Thymus (tissue), 14 donors: ENCODE measurements at places on chromosomes 16 and 17. TPM values are rescaled to one million over a fixed set of nuclear protein-coding genes. Genes with fewer than 3 reads are reported as not detected.
A peak's percentile ranks its signal among the peaks of the same experiment; 100 is the strongest.

GRCh38 chr17:6843241-6843880 is 11.8 kb upstream of the TEKT1 start:
- H3K27ac ChIP-seq: no peak overlapping the region
- H3K4me3 ChIP-seq: no peak overlapping the region
- H3K27me3 ChIP-seq: peaks cover 25% of the 10 kb centered on the region

UTS2R gene
- 0.07 TPM for polyA plus RNA-seq

DNA sequence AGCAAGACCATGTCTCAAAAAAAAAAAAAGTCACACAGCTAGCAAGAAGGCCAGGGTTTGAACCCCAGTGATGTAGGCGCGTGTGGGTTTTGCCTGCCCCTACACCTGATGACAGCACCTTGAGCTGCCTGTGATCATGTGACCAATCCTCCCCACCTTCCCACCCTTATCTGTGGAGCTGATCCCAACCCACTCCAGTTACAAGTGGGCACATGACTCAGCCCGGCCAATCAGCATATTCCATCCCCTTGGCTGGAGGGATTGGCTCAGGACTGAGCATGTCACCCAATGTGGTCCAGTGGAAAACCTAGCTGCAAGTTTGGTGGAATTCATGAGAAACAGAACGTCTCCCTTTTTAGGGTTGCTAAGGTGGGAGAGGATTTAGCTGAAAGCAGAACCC is 6.6 kb downstream of the TMEM114 start:
- no peak overlapping the region for H3K4me3 ChIP-seq
- no peaks in the 10 kb centered on the region for H3K36me3 ChIP-seq
- peaks cover 18% of the 10 kb centered on the region for H3K27me3 ChIP-seq
- no peak for DNase-seq
- H3K4me1 ChIP-seq: no peaks in the 10 kb centered on the region

- H3K27me3 ChIP-seq: peaks cover 7% of the 10 kb centered on the region
- DNase-seq: no peak
- peaks cover 24% of the 10 kb centered on the region for H3K36me3 ChIP-seq
- H3K4me3 ChIP-seq: peak overlapping the region; percentile 94
These were observed 2.0 kb downstream of the PPP1R9B start for GRCh38 chr17:50148226-50149090.

- peaks cover 9% of the 10 kb centered on the region for H3K36me3 ChIP-seq
- H3K27me3 ChIP-seq: peaks cover 11% of the 10 kb centered on the region
- no peak overlapping the region for H3K27ac ChIP-seq
- DNase-seq: no peak
These were observed 3.8 kb downstream of the TRIM47 start for GRCh38 chr17:75874323-75875181.

CYBC1 gene
- 103 TPM for polyA plus RNA-seq

GRCh38 chr16:85157372-85157771 is 45.1 kb upstream of the CIBAR2 start:
- H3K27me3 ChIP-seq: no peaks in the 10 kb centered on the region
- H3K27ac ChIP-seq: no peak overlapping the region
- no peaks in the 10 kb centered on the region for H3K36me3 ChIP-seq
- no peak for DNase-seq
- peak overlapping the region; percentile 48 for H3K4me3 ChIP-seq
- peaks cover 27% of the 10 kb centered on the region for H3K4me1 ChIP-seq

HBA1 gene
- 9.9 TPM for polyA plus RNA-seq

- H3K27me3 ChIP-seq: no peaks in the 10 kb centered on the region
- H3K4me1 ChIP-seq: peaks cover 3% of the 10 kb centered on the region
- no peak for DNase-seq
- H3K4me3 ChIP-seq: no peak overlapping the region
- no peak overlapping the region for H3K27ac ChIP-seq
- peaks cover 5% of the 10 kb centered on the region for H3K36me3 ChIP-seq
These were observed 64.8 kb downstream of the KANSL1 start for GRCh38 chr17:46128453-46128852.

NUDT16L1 gene
- 37.1 TPM for polyA plus RNA-seq

DNA sequence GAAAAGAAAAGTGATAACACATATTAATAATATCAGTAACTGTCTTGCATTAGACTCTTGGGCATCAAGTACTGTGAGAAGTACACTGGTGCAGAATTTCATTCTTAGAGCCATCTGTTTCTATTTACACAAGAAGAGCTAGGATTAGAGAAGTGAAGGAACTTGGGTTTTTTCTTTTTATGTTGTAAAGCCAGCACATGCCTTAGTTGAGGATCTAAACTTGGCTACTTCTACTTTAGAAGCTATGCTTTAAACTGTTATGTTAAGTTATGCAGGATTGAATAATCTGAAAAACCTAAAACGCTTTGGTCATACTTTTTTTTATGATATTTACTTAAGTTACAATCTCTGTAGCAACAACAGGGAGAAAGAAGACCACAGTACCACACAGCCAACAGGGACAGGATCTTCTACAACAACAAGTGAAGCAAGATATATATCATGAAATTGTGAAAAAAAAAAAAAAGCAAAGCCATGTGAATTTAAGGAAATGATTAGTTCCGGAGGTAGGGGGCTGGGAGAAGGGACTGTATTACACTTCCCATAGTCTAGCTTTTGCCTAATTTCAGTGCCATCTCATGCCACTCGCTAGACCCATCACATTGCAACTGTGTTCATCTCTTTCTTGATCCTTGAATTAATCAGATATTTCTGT is 305.1 kb upstream of the GOT2 start:
- DNase-seq: no peak
- no peaks in the 10 kb centered on the region for H3K36me3 ChIP-seq
- H3K4me1 ChIP-seq: no peaks in the 10 kb centered on the region
- H3K27ac ChIP-seq: no peak overlapping the region
- no peak overlapping the region for H3K4me3 ChIP-seq

DNA sequence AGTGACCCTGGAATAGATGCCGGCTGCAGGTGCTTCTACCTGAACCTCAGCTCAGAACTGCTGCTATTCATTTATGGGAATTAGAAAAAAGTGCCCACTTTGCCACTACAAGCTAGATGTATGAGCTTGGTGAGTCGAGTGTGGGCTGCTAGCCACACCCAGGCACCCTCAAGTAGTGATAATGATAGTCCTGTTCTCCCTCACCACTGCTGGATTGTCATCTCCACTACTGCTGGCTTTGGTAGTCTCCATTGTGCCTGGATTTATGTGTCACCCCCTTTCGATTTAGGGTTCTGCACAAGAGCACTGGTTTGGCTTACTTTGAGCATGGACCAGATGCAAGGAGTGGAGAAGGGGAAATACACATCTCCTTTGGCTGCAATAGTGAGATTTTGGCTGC is 73.0 kb upstream of the N4BP1 start:
- no peaks in the 10 kb centered on the region for H3K27me3 ChIP-seq
- DNase-seq: no peak
- no peaks in the 10 kb centered on the region for H3K36me3 ChIP-seq
- H3K4me1 ChIP-seq: no peaks in the 10 kb centered on the region

CALB2 gene
- 0.78 TPM for polyA plus RNA-seq

- no peaks in the 10 kb centered on the region for H3K4me1 ChIP-seq
- H3K27ac ChIP-seq: no peak overlapping the region
- no peak overlapping the region for H3K4me3 ChIP-seq
- DNase-seq: no peak
- H3K36me3 ChIP-seq: no peaks in the 10 kb centered on the region
These were observed 56.7 kb upstream of the ERCC4 start for GRCh38 chr16:13863075-13863765.

MED13 gene
- polyA plus RNA-seq: 12.0 TPM

CEMP1 gene
- polyA plus RNA-seq: 1.2 TPM

EVPLL gene
- polyA plus RNA-seq: 0.25 TPM

GRCh38 chr17:17886726-17887125 is 49.9 kb upstream of the SREBF1 start:
- H3K4me1 ChIP-seq: peaks cover 24% of the 10 kb centered on the region
- H3K36me3 ChIP-seq: peaks cover 11% of the 10 kb centered on the region
- no peak overlapping the region for H3K4me3 ChIP-seq
- no peak overlapping the region for H3K27ac ChIP-seq
- no peak for DNase-seq

KCNJ2 gene
- polyA plus RNA-seq: 3.1 TPM

- H3K27me3 ChIP-seq: no peaks in the 10 kb centered on the region
- H3K4me1 ChIP-seq: peaks cover 35% of the 10 kb centered on the region
- H3K36me3 ChIP-seq: no peaks in the 10 kb centered on the region
- peak overlapping the region; percentile 12 for H3K4me3 ChIP-seq
These were observed 4.7 kb upstream of the CDT1 start for GRCh38 chr16:88798772-88799455.

DNA sequence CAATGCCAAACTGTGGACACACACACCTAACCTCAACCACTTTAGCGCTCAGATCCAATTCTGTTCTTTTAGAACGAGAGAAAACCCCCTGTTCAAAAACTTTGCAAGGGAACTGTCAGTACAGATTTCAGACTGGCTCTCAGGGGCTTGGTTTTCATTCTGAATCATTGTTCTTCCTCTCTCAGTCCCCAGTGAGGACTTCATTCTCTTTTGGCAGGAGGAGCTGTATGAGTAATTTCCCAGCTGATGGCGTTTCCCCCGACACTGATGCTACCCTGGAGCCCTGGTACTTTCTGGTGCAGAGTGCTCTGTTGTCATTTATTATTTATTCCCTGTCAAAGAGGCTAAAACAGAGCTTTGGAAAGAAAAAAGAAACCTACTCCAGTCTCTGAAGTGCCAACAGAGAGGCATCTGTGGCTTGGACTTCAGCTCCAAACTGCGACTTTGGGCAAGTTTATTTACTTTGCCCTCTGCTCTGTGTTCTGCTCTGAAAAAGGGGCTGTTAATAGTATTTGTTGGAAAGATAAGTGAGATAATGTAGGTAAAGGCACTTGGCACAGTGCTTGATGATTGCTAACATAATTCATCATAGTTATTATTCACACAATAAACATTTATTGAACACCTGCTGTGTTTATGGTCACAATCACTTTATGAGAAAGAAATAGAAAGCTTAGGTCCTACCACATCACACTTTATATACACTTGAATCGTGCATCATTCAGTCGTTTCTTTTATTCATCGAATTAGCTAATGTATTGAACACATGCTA is 28.3 kb downstream of the ETV4 start:
- DNase-seq: no peak
- no peak overlapping the region for H3K27ac ChIP-seq
- no peaks in the 10 kb centered on the region for H3K4me1 ChIP-seq
- H3K4me3 ChIP-seq: no peak overlapping the region
- H3K27me3 ChIP-seq: no peaks in the 10 kb centered on the region

SCNN1B gene
- 4.8 TPM for polyA plus RNA-seq

DNA sequence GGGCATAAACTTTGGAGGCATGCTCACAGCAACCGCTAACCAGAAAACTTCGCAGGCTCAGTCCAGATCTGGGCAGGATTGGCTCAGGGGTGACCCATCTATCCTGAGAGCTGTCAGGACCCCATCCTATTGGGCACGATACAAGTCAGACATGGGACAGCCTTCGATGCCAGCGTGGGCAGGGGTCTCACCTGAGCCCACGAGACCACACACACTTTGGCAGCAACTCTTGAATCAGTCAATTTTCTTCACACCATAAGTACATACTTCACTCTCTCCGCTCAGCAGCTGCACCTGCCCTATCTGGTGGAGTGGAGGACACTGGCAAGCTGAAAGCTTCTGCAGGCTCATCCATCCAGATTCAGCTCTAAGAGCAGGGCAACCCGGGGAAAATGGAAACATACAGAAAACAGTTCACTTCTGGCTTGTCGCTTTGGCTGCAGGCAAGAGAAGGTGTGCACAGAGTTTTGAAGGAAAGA is 48.3 kb downstream of the ZFHX3 start:
- DNase-seq: no peak
- H3K27me3 ChIP-seq: no peaks in the 10 kb centered on the region

CNTNAP4 gene
- 0.09 TPM for polyA plus RNA-seq

DNA sequence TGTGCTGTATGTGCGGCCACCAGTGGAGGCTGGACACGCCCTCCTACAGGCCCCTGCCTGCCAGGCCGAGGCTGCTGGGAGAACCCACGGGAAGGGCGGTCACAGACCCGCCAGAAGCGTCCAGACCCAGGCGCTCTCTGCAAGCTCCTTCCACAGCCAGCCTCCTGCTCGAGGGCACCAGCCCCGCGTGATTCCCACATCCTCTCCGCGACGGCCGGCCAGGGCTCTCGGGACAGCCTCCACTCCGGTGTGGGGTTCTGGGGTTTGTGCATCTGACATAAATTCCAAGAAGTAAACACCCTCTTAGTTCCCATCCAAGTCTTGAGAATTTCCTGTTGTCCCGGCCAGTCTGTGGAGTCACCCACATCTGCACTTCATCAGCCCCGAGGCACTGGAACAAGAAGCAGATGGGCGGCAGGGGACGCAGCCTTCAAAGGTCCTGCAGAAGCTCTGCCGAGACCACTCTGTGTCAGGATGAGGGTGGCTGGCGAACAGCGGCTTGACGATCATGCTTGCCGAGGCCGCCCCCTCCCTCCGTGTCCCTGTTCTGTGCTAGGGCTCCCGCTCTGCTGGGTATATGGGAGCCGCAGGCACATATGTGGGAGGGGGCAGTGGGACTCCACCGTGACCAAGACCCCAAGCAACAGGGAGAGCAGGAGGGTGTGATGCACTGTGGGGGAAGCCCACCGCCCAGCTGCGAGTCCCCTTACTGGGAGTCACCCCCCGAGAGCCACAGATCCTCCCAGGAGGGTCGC is 2.4 kb upstream of the TMEM204 start:
- peak overlapping the region; percentile 70 for H3K27ac ChIP-seq
- H3K4me3 ChIP-seq: no peak overlapping the region
- H3K27me3 ChIP-seq: peaks cover 2% of the 10 kb centered on the region
- peaks cover 78% of the 10 kb centered on the region for H3K4me1 ChIP-seq

DNA sequence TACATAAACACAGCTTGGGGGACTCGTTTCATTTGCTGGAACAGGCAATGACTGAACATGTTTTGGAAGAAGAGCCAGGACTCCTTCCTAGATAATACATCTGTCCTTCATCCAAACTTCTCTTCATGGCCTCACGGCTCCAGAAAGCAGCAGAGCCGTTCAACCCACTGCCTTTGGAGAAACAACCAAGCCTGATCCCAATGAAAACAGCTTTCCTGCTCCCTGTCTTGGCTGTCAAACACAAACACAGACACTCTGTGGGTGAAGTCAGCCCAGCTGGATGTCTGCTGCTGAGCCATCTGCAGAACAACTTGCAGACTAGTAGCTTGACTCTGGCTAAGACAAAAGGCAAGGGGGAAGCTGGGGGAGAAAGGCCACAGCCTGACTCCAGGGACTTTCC is 345.1 kb upstream of the PSMD7 start:
- no peaks in the 10 kb centered on the region for H3K36me3 ChIP-seq
- no peaks in the 10 kb centered on the region for H3K4me1 ChIP-seq
- H3K4me3 ChIP-seq: no peak overlapping the region
- H3K27ac ChIP-seq: no peak overlapping the region

DNA sequence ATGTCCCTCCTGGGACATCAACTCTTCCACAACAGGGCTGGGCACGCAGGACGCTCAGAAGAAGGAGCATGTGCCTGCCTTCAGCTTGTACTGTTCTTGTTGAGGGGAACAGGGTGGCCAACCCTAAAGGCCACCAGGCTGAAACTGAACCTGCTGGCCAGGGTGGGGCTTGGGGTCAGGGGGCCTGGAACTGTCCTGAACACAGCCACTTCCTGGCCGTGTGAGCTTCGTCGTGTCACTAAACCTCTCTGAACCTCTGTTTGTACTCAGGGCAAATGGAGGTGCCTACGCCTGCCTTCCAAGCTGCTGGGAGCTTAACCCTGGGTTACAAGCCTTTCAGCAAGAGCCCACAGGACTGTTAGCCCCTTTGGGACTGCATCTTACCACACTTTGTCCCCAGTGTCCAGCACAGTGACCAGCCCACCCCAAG is 6.7 kb downstream of the ARHGAP27 start:
- no peak for DNase-seq
- H3K4me3 ChIP-seq: no peak overlapping the region
- no peak overlapping the region for H3K27ac ChIP-seq

- no peak overlapping the region for H3K4me3 ChIP-seq
- H3K27ac ChIP-seq: peak overlapping the region; percentile 76
- DNase-seq: no peak
- no peaks in the 10 kb centered on the region for H3K36me3 ChIP-seq
- H3K27me3 ChIP-seq: peaks cover 8% of the 10 kb centered on the region
These were observed 763 bp upstream of the TOM1L1 start for GRCh38 chr17:54899721-54900456.
